Activated CD4-positive, CD25-positive, alpha-beta regulatory T cell treated with anti-CD3 and anti-CD28 coated beads, Interleukin-2, amount 50 U/mL, for 16 hours (primary cell): ENCODE measurements at places on chromosomes 5 and 9.

DNA sequence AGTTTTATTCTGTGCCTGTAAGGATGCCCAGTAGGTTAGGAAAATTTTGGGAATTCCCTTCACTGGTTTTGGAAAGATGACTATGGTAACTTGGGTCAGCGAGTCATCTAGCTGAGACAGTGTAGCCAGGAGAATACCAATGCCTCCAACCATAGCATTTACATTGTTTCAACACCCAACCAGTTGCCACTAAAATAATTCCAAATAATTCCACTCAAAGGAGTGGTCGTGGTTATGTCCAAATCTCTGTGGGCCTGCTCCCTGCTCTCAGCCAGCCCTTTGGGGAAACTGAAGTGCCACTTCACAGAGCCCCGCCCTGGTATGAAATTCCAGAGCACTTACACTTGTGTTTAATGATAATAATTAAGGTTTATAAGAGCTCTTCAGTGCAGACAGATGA, 310.5 kb downstream of the PLK2 start:
- no peak for DNase-seq

- DNase-seq = no peak
Measured at GRCh38 chr5:73339711-73340110, 108.9 kb downstream of the FOXD1 start.

DNA sequence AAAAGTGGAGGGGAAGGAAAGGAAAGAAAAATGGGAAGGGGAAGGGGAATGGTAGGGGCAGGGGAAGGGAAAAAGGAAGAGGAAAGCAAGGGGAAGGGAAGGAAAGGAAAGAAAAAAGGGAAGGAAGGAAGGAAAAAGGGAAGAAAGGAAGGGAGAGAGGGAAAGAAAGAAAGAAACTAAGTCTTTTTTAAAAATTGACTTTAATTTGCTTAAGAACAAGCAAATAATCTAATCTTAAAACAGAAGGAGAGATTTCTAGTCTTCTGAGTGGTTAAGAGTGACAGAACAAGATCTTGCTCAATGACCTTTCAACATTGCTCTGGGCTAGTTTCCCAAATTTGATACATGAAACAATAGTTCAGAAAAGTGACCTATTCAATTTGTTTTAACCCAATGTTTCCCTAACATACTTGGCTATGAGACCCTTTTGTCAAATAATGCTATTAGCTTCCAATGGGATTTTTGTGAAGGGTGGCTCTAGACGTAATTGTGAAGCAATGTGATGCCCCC, 33.4 kb upstream of the GLIS3 start:
- DNase-seq = no peak

DNA sequence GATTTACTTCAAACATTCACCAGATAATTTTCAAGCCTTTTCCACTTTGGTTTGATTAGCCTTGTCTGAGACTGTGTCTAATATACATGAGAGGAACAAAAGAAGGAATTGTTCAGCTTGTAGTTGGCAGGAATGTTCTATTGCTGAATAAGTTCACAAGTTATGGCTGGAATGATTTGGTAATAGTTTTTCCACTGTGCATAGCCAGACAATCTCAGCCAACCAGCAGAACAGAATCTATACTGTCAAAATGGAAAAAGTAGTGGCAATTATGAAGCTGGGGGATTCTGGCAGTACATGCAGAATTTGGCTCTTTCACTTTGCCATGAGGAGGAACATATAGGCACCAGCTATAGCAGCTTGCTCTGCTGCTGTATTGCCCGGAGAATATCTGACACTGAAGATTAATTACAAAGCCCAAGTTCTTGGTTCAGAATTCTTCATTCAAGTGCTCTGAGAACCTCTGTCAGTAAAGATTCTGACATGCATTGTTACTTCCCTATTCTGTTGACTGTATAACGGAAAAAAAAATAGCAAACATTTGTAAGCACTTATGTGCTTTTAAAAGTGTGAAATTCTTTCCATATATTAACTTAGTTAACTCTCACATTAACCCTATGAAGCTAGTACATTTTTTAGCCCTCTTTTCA, 150.6 kb downstream of the PRR16 start:
- DNase-seq = no peak

DNA sequence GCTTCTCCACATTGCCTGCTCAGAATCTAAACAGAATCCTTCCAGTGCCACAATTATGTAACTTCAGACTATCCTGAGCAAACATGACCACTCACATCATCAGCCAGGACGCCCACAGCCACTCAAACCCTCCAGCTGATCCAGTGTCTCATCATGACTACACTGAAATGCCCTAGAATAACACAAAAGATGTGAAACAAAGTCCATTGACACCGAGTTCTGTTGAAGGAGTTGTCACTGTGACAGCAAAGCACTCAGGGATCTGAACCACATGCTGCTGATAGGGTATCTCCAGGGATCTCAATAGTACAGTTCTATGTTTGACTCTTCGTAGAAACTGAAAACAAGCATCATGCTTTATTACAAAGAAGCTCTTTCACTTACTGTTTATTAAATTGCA, 150.2 kb downstream of the GABBR2 start:
- no peak for DNase-seq

DNA sequence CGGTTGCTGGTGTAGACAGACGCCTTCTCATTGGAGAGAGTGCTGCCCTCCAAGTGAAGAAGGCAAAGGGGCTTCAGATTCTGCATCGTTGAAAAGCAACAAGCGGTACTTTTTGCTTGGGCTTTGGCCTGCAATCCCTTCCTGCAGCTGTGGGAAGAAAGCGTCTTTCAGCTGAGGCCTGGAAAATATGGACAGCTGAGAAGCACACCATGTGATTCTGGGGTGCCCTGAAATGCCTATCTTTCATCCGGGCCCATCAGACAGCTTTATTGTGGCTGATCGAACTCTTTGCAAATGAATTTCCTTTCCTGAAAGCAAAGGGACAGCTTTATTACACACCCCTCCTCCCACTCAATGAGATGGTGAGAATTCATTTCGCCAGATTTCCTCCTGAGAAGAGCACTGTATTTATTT, 74.0 kb downstream of the NSG2 start:
- DNase-seq = no peak

DNA sequence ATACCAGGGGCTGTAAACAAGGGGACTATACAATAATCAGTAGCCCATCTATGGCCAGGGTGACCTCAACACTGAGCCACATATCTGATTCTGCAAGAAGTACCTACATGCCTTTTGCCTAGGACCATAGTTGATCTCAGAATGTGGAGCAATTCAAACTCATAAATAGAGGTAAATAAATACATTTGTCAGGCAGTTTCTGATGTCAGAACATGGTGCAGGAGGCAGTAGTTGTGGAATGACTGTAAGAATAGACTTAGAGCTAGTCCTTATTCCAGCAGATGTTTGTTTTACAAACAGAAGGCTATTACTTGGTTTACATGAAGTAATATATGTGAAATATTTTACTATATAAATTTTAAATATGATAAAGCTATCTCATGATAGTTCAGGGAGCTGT, 330.7 kb upstream of the DAB2 start:
- DNase-seq = no peak

GRCh38 chr9:7979611-7980010, 180.0 kb upstream of the DMAC1 start:
- DNase-seq = no peak
